Stimulated activated CD4-positive, alpha-beta T cell treated with anti-CD3 and anti-CD28 coated beads, Interleukin-2, amount 100 ng/mL, for 48 hours (primary cell): ENCODE measurements at places on chromosomes 2 and 18.

- DNase-seq, result no peak
Observed at GRCh38 chr2:190267302-190267701, 52.3 kb downstream of the HIBCH start.

GRCh38 chr2:7887441-7887840, 794.4 kb upstream of the ID2 start:
- no peak for DNase-seq

DNA sequence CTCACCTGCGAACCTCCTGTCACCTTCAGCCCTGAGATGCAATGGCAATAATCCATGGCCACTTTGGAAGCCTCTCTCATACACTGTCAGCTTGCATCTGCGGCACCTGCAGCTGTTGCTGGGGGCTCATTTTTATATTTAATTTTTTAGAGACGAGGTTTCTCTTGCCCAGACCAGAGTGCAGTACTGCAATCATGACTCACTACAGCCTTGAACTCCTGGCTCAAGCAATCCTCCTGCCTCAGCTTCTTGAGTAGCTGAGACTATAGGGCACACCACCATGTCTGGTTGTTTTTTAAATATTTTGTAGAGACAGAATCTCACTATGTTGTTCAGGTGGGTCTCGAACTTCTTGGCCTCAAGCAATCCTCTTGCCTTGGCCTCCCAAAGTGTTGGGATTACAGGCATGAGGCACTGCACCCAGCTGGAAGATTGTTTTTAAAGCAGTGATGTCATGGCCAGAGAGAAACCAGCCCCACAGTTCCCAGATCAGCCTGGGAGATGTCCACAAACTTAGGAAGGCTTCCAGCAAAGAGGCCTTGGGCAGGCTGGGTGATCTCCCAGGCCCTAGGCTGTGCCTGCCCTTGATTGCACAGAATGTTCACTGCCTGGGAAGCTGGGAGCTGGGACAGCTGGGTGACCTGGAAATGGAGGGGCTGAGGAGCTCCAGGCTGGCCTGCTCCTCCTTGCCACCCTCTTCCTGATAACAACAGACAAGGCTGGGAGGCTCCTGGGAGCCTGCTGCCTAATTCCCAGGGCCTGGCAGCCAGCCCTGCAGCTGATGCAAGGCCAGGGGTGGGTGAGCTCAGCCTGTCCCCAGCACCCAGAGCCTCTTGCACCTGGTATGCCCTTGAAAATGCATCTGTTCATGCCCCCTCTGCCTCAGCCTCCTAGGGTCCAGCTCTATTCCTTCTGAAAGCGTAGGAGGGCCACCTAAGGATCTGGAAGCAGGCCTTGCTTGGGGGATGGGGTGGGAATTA, 27.1 kb downstream of the SH2D6 start:
- DNase-seq, result no peak

GRCh38 chr2:186641807-186642321, 52.0 kb upstream of the FAM171B start:
- no peak for DNase-seq

- no peak for DNase-seq
Observed at GRCh38 chr2:109284826-109285225, 155.8 kb downstream of the SH3RF3 start.

DNA sequence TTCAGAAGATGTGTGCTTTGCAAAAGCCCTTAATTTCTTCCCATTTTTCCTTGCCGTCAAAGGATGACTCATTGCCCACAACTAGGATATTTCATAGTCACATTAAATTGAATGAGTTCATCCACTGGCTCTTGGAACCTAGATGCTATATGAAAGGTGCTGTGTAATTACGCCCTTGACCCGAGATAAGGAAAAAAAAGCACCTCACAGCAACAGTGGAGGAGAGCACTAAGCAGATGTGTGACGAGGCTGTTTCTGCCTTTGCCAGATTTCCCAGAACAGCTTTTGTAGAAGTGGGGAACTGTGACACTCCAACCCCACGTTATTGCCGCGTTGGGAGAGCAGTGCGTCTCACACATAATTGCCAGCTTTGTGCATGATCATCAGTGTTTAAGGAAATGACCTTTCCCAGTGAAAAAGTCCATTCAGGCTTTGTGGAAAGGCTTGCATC, 33.3 kb upstream of the TMEM87B start:
- no peak for DNase-seq

GRCh38 chr2:154537024-154537423, 161.5 kb upstream of the KCNJ3 start:
- DNase-seq, result no peak

DNA sequence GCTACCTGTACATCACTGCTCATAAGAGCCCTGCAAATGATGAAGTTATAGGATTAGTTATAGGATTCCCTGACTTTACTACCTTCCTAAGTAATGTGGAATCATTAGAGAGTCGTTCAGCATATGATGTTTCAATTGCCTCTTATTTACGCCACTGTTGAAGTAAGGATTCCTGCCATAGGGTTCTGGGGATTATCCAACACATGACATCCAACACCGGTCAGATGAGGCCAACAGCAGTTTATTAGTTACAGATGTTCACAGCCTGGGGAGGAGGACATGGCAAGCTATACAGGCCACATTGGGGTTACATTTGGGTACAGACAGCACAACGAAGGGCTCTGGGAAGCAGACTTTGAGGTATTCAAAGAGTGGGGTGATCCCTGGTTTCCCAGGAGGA, 134.1 kb upstream of the MC4R start:
- no peak for DNase-seq

DNA sequence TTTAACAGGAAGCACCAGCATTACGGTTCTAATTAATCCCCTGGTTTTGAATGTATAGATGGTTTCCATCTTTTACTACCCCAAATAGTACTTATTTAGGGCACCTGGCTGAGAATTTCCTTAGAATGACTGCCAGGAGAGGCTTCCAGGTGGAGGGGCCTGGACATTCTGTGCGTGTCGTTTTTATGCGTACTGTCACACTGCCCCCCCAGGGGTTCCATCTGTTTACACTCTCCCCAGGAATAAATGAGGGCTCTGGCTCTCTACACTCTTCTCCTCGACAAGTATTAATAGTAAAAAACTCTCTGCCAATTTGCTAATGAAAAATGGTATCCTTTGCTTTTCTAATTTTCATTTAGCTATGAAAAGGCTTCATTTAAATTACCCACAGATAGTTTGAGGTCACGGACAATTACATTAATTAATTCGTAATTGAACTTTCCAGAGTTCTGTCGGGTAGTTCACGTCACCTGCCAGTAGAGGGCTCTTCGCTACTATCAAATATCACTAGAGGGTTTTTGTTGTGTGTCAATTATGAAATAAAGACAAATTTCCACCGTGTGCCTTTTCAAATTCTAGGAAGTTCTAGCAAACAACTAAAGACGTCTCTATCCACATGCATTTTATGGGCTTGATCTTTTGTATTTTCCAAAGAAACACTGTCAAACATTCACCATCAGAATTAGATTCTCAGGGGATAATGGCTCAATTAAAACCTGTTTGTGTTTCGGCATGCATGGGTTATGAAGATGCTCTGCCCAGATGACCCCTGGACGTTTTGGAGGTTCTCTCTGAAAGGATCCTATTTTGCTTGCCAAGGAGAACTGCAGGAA, 88.8 kb upstream of the ASB18 start:
- DNase-seq, result no peak

- DNase-seq, result no peak
Observed at GRCh38 chr2:222479859-222480258, 55.5 kb downstream of the SGPP2 start.

- no peak for DNase-seq
Observed at GRCh38 chr2:151972241-151973012, 126.4 kb downstream of the CACNB4 start.

GRCh38 chr2:7609556-7609955, 692.3 kb downstream of the RNF144A start:
- DNase-seq, result no peak

DNA sequence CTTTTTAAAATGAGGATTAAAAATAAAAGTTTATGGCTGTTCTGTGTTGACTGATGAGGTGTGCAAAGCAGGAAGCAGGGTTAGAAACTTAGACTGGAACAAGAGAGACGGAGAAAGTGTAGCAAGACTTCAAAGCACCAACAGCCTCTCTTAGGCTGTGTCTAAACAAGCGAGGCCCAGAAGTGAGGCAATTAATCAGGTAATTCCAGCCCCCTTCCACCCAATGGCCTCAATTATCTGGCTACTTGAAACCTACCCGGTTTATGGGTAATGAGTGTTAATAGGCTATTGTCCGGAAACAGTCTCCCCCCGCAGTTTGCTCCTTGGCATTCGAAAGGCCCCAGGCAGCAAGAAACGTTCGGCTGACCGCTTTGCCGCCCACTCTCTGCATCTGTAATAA, 171.7 kb upstream of the MYCN start:
- DNase-seq, result no peak

DNA sequence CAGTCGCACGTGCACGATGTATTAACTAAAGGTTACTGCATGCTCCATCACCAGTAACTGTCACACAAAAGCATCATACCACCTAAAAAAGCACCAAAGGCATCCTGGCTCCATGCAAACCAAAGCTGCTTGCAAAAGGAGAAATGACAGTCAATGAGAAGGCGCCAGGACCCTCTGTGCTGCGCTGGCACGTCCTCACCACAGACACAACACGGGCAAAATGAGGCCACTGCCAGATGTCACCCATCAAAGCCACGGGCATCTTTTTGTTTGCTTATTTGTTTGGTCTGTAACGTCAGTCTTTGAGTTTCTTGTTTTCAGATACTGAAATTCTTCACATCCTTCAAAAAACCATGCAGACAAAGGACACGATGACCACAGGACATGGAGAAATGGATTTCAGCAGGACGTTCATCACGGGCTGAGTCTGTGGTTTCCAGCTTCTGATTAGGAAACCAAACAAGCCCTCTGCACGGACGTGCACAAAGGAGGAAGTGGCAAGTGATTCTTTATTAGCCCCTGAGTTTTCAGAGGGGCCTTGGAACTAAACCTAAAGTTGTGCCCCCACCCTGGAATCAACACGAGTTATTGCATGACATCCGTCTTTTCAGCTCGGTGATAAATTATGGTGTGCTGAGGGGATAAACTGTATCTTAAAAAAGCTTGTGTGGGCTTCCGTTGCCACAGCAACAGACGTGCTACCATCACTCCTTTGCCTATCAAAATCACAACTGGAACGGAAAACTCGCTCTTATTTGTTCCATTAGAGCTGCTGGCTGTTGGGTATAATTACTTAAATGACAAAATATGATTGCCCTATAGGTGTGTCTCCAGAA, 181.8 kb downstream of the EIPR1 start:
- DNase-seq, result no peak

DNA sequence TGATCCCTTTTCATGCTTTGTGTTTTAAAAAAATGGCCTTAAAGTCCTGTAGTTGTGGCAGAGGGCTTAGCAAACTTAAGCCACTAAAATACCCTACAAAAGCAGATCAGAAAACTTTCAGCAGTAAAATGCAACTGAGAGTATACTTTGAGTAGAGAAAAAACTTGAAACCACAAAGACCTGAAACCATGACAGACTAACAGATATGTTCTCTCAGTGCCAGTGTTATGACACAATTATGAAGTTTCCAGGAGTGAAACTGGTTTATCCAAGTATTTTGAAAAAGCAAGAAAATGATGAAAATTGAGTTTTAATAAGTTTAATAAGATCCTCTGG, 74.5 kb downstream of the SPRED2 start:
- DNase-seq, result no peak

GRCh38 chr2:219664944-219665343, 37.5 kb downstream of the SLC4A3 start:
- DNase-seq, result no peak

GRCh38 chr2:112920923-112921532, 10.1 kb downstream of the IL37 start:
- no peak for DNase-seq
